ENCODE measurements at places on chromosomes 3 and 15.

DNA sequence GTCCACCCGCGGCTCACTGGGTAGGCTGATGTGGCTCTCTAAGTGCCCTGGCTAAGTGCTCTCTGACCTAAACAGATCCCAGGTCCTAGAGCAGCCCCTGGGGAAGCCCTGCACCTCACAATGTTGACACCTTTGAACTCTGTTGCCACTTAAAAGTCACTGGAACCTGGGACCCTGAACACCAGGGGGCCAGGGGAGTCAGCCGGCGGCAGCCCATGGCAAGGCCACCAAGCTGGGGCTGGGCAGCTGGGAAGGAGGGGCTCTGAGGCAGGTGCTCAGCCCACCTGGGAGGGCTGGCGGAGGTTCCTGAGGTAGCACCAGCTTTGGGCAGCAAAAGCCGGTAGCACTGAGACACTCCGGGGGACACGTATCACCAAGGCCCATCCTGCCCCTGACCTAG lies 129.0 kb downstream of the CHSY1 start:
- no peak for DNase-seq

- peak; percentile 58 for DNase-seq
Measured at GRCh38 chr15:23869396-23869795, 182.3 kb upstream of the NDN start.

- DNase-seq, result no peak
Measured at GRCh38 chr3:194296454-194297263, 54.5 kb downstream of the CPN2 start.

- no peak for DNase-seq
Measured at GRCh38 chr3:127070776-127071175, 87.9 kb downstream of the PLXNA1 start.

- no peak for DNase-seq
Measured at GRCh38 chr3:15711281-15711680, 86.5 kb downstream of the ANKRD28 start.

GRCh38 chr3:166195808-166196207 lies 358.6 kb upstream of the BCHE start:
- DNase-seq, result no peak

DNA sequence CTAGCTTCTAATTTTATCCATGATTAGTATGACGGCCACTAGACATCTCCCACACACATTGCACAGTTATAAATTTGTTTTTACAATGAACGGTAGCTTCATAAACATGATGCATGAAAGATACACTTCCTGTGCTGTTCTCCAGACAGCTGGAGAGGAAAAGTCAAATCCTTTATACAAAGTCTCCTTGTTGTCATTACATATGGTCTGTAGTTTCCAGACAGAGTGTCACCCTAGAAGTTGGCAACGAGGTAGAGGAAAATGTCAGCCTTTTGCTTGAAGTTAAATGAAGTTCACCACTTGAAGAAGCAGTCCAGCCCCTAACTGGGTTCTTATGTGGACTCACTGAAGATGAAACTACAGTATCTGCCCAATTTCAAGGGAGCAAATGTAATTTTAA lies 253.0 kb upstream of the P2RY1 start:
- no peak for DNase-seq

DNA sequence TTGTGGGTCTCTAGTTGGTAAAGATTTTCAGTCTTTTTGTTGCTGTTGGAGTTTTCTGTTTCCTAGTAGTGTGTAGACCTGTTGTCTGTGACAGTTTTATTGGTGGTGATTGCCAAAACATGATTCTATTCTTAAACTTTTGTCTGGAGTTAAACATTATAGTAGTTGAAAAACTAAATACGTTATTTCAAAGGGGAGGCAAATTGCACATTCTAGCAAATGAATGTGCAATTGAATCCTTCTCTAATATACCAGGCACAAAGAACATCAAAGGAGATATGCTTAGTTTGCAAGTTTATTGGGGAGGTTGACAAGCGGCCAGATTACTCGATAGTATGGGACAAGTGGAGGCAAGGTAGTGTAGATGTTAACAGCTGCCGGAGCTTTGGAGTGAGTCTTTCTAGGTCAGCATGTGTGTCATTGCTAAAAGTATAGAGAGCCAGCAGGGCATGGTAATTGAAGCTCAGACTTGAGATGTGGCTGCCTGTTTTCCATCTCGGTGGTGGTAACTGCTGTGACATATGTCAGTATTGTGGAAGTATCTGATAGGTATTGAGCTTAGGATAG lies 20.6 kb downstream of the CHD2 start:
- no peak for DNase-seq

DNA sequence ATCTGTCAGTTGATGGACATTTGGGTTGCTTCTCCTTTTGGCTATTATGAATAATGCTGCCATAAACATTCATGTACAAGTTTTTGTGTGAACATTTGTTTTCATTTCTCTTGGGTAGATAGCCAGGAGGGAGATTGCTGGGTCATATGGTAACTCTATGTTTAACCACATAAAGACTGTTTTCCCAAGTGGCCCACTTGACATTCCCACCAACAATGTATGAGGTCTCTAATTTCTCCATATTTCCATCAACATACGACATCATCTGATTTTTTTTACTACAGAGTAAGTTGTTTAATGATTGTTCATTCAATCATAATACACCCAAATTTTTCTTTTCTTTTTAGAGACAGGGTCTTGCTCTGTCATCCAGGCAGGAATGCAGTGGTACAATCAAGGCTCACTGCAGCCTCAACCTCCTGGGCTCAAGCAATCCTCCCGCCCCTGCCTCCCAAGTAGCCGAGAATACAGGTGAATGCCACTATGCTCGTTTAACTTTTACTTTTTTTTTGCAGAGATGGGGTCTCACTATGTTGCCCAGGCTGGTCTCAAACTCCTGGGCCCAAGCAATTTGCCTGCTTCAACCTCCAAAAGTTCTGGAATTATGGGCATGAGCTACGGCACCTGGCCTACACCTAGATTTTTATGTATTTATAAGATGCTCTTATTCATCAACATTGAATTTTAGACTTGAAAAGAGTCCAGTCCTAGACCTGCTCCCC lies 6.8 kb downstream of the IP6K1 start:
- no peak for DNase-seq

GRCh38 chr15:75195122-75195765 lies 6.4 kb upstream of the C15orf39 start:
- no peak for DNase-seq

DNA sequence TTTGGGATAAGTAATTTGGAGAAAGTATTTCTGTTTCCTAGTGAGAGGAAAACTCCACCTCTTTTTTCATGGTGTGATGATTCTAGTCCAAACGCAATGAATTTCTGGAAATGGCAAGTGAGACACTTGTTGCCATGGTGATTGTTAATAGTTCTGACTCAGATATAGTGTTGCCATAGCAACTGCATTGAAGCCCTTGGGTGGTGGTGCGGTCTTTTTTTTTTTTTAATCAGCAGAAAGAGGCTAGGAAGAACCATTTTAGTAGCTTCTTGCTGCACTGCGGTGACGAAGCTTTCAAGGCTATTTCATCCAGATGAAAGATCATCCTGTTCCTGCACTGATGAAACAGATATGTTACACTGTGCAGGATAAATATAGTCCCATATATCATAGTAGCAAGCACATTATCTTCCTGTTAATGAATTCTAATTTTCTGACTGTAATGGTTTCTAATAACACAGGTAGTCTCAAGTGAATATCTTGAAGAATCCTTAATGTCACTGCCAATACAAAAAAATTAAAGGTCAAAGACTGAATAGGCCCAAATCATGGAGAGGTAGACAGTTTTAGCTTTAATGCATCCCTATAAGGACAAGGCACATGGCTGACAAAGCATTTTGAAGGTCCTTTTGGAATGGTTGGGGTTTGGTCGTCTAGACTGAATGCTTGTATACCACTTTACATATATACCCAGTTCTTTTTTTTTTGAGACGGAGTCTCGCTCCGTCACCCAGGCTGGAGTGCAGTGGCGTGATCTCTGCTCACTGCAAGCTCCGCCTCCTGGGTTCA lies 125.1 kb upstream of the ZBTB20 start:
- DNase-seq, result no peak

DNA sequence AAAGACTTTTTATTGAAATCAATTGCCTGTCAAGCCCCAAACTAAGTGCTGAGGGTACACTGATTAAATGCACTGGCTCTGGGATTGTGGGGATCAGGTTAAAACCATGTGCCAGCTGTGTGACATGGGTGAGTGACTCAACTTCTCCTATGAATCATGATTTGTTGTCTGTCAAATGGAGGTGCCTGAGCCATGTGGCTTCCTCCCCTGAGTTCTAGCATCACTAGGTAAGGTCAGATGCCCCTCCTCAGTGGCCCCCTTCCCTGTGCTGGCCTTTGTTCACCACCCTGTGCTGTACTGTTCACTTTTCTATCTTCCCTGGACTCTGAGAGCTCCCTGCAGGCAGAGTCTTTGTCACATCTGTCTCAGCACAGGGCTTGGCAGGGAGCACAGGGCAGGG lies 43.6 kb upstream of the ATP2B2 start:
- no peak for DNase-seq

DNA sequence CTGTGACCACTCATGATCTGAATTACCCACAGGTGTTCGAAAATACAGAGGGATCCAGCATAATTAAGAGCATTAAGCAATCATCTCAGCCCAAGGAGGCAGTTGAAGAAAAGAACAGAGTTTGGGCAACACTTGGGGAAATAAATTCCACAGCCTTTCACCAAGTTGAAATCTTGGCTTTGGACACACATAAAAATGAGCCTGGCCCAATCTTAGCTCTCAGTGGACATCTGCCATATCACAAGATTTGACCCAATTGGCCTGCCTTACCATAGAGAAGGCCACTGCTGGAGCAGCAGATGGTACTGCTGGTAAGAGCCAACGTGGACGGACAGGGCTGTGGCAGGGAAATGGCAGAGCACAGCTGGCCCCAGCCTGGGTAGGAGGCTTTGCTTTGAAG lies 13.0 kb downstream of the FOXP1 start:
- no peak for DNase-seq

- no peak for DNase-seq
Measured at GRCh38 chr3:193970773-193971206, 165.2 kb upstream of the HES1 start.

- peak; percentile 49 for DNase-seq
Measured at GRCh38 chr3:179098388-179099077, 26.9 kb upstream of the ZMAT3 start.

- no peak for DNase-seq
Measured at GRCh38 chr15:39538936-39539335, 41.9 kb upstream of the THBS1 start.

GRCh38 chr3:156211583-156211982 lies 91.2 kb downstream of the KCNAB1 start:
- DNase-seq, result no peak

DNA sequence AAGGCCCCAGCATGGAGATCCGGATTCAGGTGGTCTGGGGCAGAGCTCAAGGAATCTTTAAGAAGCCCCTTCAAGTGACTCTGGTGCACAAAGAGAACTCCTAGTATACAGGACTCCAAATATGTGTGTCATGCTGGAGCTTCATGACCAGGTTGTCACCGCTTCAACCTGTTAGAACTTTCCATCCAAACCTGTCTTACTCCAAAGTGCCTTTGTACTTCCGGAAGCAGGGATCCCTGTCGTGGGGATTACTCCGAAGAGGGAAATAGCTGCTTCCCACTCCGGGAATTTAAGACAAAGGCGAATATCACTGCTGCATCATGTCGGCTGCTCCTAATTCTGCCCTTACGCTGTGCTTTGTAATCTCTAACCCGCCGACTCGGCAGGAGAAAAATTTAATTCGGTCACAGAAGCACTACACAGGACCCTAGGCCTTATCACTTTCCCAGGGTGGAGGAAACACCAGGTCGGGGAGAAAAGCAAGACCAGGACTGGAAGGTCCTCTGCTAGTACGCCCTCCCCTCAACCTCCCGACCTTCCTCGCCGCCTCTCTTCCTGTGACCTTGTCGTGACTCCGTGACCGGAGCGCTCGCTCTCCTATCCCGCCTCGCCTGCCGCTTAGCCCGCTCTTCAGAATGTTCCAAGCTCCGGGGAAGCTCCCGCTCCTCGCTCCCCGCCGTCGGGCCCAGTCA lies 730 bp downstream of the HIGD1A start:
- peak; percentile 78 for DNase-seq

DNA sequence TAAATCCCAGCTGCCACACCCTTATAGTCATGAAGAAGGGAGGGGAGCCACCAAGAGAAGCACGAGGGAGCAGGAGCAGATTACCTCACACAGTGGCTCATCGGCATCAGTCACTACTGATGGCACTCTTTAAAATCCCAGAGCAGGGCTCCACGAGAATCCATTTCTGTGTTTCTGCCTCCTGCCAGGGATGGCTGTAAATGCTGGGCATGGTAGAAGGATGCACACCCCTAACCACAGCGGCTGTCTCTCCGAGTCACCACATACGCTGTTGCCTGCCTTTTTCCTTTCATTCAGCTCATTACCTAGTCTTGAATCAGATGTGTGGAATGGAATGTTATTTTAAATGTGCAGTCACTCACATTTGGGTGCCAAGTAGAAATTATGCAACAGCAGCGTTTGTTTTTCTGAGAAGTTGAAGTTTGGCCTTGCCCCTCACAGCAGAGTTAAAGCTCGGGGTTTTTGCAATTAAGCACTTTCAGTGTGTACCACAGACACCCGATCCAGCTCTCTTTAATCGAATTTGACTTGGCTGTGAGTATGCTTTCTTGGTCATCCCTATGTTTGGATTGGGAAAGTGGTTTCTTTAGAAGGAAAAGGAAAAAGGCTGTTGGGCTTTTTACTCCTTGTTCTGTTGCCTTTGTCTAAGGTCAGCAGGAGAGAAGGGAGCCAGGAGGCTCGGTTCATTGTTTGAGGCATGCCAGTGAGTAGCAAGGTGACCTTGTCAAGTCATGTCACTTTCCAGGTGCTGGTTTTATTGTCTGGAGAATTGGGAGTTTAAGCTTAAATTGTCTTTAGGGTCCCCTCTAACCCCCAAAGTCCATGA lies 284.2 kb upstream of the TPM1 start:
- no peak for DNase-seq

DNA sequence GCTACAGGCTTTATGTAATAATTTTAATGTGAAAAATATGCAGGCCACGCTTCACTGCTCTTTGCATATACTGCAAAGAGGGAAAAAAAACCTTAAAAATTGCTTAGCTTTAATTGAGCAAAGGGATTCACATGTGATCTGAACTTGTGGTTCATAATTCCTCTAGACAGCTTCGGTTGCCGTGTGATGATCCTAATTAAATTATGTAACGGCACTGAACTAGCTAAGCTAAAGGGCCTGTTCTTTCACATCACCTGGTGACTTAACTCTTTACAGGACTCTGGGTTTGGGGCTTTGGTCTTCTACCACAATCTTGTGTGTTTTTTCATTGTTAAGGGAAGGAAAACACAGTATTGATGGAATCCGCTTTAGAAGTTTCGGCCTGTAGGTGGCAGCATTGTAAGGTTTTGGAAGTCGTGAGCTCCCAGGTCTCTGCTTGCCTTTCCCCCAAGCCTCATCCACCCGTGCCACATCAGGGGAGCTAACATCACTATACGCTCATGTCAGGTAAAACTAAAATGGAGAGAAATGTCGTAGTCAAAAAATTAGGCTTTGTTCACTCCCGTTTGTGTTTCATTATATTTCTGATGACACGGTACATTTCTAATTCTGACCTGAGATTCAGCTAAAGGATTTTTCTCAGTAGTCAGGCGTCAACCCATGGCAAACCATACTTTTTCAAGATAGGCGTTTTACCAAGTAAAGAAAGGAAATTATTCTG lies 205.6 kb upstream of the DPH6 start:
- peak; percentile 79 for DNase-seq

- no peak for DNase-seq
Measured at GRCh38 chr3:94336046-94336753, 273.3 kb downstream of the NSUN3 start.

- no peak for DNase-seq
Measured at GRCh38 chr15:31023841-31024240, 32.4 kb upstream of the MTMR10 start.

- peak; percentile 59 for DNase-seq
Measured at GRCh38 chr3:112561484-112561733, 353 bp downstream of the ATG3 start.
